ENCODE measurements at places on chromosomes 1 and 21.
A peak's percentile ranks its signal among the peaks of the same experiment; 100 is the strongest.

DNA sequence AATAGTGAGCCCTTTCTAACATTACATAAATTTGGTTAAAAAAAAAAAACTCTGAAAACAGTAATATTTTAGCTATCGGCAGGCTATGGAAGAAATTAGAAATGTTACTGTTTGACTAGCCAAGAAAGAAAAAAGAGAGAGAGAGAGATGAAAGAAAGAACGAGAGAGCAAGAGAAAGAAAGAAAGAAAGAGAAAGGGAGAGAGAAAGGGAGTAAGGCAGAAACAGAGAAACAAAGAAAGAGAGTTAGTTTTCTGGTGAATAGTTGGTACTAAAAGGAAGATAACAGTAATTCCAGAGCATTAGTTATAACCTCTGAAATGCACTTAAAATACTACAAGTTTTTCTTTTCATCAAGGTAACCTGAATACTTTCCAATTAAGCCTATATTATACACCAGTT lies 160.3 kb upstream of the HP1BP3 start:
- DNase-seq = no peak

DNA sequence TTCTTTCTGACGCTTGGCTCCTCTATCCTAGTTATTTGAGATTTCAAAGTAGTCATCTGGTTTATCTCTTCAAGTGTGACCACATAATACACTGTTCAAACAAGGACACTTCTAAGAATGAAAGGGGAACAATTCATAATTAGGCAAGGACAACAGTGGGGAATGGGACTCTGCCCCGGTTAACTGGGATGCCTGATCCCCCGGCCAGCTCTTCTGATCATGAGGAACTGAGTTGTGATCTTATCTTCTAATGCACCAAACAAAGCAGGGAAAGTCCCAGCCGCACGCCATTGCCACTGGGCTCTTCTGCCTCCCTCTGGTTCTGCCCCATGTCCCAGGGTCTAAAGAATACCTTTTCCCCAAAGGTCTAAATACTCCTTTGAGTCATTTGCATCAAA lies 158.2 kb upstream of the IRF2BP2 start:
- no peak for DNase-seq

GRCh38 chr1:172211221-172211620 lies 209.3 kb upstream of the C1orf105 start:
- no peak for DNase-seq

GRCh38 chr1:34066981-34067603 lies 97.9 kb downstream of the CSMD2 start:
- no peak for DNase-seq

GRCh38 chr1:247165674-247166073 lies 6.1 kb downstream of the ZNF124 start:
- no peak for DNase-seq

- DNase-seq = no peak
These were observed 1.1 kb upstream of the B3GALT5 start for GRCh38 chr21:39611551-39612190.

GRCh38 chr1:228735871-228736586 lies 750 bp downstream of the RHOU start:
- DNase-seq = no peak

GRCh38 chr1:215710036-215710898 lies 143.2 kb downstream of the KCTD3 start:
- DNase-seq = peak; percentile 75

DNA sequence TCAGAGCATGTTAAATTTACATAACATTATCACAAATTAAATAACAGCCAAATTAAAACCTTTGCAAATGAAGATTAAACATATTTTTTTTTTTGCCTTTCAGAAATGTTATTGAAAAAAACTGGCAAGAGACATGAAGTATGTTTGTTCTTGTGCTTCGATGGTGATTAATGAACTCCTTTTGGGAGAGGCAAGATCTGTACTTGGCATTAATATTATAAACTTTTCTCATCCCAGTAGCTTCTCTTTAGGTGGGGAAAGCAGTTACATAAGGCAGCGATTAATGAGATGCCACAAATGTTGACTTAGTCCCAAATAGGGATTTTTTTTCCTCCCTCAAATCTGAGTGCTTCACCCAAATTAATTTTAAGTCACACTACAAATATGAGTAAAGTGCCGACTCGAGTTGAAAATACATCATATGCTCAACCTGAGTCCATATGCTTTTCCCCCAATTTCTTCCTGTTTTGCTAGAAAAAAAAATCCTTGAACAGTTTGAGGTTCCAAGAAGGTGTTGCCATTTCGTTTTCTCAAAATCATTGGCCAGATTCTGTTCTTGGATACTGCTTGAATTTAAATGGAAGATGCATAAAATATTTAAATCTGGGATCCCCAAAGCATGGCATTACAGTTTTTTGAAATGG lies 294.5 kb downstream of the VAV3 start:
- no peak for DNase-seq

- no peak for DNase-seq
These were observed 99.8 kb upstream of the C1orf105 start for GRCh38 chr1:172320733-172321132.

- no peak for DNase-seq
These were observed 35.6 kb upstream of the RGS18 start for GRCh38 chr1:192122668-192123067.

GRCh38 chr1:64975127-64975526 lies 8.8 kb upstream of the JAK1 start:
- no peak for DNase-seq

GRCh38 chr21:39180429-39181019 lies 2.7 kb downstream of the PSMG1 start:
- DNase-seq = no peak

DNA sequence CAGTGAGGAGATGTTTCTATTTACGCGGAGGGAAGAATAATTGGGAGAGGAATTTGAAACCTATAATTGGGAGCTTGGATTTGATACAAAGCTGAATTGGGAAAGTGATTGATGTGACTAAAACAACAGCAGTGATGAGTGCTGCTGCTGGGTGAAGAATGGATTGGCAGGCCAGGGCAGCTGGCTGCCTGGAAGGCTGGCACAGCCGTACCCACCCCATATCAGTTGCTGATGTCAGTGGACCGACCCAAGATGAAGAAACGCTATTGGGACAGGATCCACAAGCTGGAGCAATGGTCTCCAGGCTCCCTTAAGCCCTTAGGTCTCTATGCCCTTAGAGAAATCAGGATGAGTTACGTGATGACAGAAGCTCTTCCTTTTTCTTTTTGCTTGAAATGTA lies 47.4 kb downstream of the GRIK1 start:
- DNase-seq = no peak

GRCh38 chr1:43991476-43992231 lies at the start of gene CCDC24:
Gene CCDC24 (plus strand): TSS chr1:43991599. CDS start chr1:43991879, 280 bp downstream.
- DNase-seq = no peak

DNA sequence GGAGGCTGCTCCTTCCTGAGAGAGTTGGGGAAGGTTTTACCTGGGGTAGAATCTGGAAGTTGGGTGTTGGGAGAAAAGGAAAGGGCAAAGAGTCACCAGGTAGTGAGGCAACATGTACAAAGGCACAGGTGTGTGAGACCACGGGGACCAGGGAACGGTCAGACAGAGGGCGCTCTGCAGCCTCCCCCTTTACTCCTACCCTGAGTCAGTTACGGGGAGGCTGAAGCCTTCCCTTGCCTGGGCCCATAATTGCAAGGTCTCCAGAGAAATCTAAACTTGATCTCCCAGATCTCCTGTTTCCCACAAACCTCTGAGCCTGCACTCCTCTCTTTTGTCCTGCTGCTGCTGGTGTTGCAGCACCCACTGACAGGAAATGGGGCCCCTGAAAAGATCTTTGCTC lies 22.0 kb downstream of the CCN1 start:
- DNase-seq = no peak

- no peak for DNase-seq
These were observed 408.7 kb upstream of the PKN2 start for GRCh38 chr1:88275259-88275862.

DNA sequence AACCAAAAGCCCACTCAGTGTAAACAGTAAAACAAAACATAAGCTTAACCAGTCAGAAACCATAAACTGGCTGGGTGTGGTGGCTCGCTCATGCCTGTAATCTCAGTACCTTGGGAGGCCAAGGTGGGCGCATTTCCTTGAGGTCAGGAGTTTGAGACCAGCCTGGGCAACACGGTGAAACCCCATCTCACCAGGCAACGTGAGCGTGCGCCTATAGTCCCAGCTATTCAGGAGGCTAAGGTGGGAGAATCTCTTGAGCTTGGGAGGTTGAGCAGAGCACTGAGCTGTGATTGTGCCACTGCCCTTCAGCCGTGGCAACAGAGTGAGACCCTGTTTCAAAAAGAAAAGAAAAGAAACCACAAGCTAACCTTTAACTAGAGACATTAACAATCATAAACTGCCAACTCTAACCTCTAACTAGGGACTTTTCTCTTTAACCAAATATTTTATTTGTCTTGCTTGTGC lies 13.1 kb upstream of the PRRC2C start:
- DNase-seq = no peak

- no peak for DNase-seq
These were observed 613.3 kb upstream of the PLXNA2 start for GRCh38 chr1:208857465-208857864.

- DNase-seq = peak; percentile 34
These were observed 567.6 kb downstream of the MRPL39 start for GRCh38 chr21:25039461-25040380.

GRCh38 chr1:203627851-203628200 lies 1.2 kb downstream of the ATP2B4 start:
- DNase-seq = no peak

- DNase-seq = no peak
These were observed 118.2 kb downstream of the RRAGC start for GRCh38 chr1:38741341-38741740.

GRCh38 chr1:22137004-22137720 lies 5.7 kb downstream of the WNT4 start:
- DNase-seq = no peak

- DNase-seq = no peak
These were observed 6.6 kb downstream of the BCAN start for GRCh38 chr1:156648496-156648895.

GRCh38 chr1:59903141-59903754 lies 23.3 kb downstream of the CYP2J2 start:
- DNase-seq = no peak

DNA sequence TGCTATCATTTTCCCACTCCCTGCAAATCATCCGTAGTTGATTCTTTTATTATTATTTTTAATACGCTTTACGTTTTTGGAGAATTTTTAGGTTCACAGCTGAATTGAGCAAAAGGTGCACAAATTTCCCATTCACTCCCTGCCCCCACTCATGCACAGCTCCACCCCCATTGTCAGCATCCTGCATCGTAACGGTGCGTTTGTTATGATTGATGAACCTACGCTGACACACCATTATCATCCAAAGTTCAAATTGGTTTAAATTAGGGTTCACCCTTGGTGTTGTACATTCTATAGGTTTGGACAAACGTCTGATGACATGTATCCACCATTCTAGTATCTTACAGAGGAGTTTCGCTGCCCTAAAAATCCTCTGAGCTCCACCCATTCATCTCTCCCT lies 44.5 kb downstream of the EDARADD start:
- DNase-seq = no peak

- DNase-seq = no peak
These were observed 33.8 kb downstream of the SLX9 start for GRCh38 chr21:44973598-44973997.

DNA sequence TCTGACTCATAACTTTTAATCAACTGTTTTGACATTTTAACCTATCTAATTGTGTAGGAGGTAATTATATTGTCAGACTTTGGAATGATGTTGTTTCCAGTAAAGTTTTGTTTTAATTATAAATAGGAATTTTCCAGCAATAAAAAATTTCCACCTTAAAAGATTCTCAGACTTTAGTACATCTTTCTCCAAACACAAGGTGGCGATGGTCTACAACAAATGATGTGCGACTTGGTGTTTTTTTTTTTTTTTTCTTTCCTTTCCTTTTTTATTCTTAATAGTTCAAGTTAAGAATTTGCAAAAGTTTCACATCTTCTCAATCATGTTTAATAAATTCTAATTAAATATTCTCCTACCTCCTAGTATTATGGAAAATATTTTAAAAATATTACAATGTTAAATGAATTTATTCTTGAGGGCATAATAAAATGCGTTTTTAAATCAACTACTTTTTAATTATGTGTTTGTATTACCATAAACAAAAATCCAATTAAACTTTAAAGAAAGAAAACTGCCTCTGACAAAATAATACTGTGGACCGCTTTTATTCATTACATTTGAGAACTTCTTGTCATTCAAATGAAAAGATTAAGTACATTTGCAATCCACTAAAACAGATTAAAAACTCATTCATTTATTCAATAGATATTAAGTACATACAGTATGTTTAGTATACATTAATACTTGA lies 4.4 kb upstream of the ADAMTS1 start:
- DNase-seq = no peak

DNA sequence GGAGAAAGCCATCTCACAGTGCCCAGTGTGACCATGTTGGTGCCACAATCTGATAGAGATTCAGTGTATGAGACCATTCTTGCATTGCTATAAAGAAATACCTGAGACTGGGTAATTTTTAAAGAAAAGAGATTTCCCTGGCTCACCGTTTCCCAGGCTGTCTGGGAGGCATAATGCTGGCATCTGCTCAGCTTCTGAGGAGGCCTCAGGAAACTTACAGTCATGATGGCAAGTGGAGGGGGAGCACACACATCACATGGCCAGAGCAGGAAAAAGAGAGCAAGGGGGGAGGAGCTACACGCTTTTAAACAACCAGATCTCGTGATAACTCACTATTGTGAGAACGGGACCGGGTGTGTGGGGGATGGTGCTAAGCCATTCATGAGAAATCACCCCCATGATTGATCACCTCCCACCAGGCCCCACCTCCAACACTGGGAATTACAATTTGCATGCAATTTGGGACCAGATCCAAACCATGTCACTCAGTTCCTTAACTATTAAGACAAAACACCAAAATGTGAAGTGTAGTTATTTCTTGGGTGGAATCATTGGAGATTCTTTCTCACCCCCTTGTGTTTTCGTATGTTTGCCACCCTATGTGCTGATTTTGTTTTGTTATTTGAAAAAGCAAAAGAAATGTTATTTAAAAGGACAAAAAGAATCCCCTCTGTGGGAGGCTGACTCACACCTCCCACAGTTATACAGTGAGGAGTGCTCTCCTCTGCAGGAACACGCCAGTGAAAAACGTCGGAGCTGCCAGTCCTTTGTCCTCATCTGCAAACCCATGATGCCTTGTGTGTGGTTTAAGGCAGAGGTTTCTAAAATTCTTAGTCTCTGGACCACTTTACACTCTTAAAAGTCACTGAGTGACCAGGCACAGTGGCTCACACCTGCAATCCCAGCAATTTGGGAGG lies 46.9 kb upstream of the IFNLR1 start:
- no peak for DNase-seq

GRCh38 chr1:114745291-114745690 lies 12.5 kb downstream of the CSDE1 start:
- no peak for DNase-seq

- no peak for DNase-seq
These were observed 508.0 kb downstream of the OMA1 start for GRCh38 chr1:58038574-58038973.
